Peyer's patch (tissue), 4 donors: ENCODE measurements at places on chromosomes 5 and 9. TPM values are rescaled to one million over a fixed set of nuclear protein-coding genes. Genes with fewer than 3 reads are reported as not detected.

DNA sequence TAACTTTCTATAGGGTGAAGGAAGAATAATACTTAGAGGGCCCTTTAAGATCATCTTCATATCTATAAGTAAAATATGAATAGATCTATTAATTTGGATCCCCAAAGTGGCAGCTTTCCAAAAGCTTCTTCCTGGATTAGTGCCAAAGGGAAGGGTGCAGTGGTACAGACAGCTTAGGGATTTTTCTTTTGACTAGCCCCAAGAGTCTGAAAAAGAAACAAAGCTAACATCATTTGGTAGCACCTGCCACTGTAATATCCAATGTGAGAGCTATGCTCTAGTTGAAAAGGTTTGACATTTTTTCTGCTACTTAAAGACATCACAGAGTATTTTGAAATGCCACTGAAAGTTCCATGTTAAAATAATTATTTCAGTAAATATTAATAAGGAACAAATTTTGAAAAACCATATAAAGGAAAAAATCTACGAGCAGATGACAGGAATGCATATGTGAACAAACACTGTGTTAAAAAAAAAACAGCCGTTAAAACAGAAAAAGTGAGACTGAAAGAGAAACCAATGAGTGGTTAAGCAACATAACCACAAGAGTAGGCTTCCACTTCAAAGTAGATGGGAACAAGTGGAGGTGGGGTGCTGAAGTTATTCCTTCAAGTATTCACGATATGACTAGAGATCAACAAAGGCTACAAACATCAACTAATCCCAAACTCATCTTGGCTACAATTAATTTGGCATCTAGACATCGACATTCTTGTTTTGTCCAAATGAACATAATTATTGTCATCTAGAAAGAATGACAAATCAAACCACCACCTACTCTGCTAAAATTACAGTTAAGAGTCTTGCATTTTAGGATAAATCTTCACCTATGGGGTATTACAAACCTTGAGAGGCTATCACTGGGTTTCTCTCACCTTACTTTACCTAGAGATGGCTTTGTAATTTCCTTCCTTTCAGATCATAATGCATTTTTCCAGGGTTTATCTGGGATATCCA lies 137.5 kb downstream of the CPLANE1 start:
- DNase-seq = no peak
- H3K4me1 ChIP-seq = peaks cover 11% of the 10 kb centered on the region
- H3K27me3 ChIP-seq = no peaks in the 10 kb centered on the region
- H3K27ac ChIP-seq = no peak overlapping the region
- H3K4me3 ChIP-seq = no peak overlapping the region

GRCh38 chr5:159427180-159428012 lies 97.1 kb upstream of the IL12B start:
- DNase-seq = no peak
- H3K4me1 ChIP-seq = no peaks in the 10 kb centered on the region
- H3K27me3 ChIP-seq = no peaks in the 10 kb centered on the region

DNA sequence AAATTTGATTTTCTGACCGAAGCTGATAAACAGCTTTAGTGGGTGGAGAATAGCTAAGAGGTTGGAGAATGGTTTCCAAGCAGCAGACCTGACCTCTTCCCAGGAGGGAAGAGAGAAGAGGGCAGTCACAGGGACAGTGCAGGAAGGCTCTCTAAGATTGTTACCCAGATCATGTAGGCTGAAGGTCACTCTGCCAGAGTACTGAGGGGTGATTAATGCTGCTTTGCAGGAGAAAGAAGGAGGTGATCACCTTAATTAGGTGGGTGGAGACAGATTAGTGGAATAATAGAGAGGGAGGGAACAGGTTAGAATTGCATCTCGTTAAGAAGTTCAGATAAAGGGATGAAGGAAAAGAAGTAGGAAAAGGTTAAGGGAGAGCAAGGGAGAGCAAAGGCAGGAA lies 440.5 kb downstream of the BRINP1 start:
- H3K4me1 ChIP-seq = no peaks in the 10 kb centered on the region
- H3K36me3 ChIP-seq = no peaks in the 10 kb centered on the region
- no peak overlapping the region for H3K4me3 ChIP-seq
- no peak for DNase-seq
- H3K27ac ChIP-seq = no peak overlapping the region

- no peaks in the 10 kb centered on the region for H3K27me3 ChIP-seq
- no peaks in the 10 kb centered on the region for H3K36me3 ChIP-seq
- DNase-seq = no peak
- H3K27ac ChIP-seq = no peak overlapping the region
- no peaks in the 10 kb centered on the region for H3K4me1 ChIP-seq
These were observed 18.1 kb downstream of the MAMDC2 start for GRCh38 chr9:70061776-70062175.

TLX3 gene
- not detected for total RNA-seq

BDP1 gene
- 34.2 TPM for total RNA-seq

AJM1 gene
- total RNA-seq = 4.1 TPM
